ENCODE measurements at places on chromosomes 1 and 21.

- DNase-seq: no peak
Measured at GRCh38 chr1:104466068-104466467, 716.4 kb downstream of the AMY1C start.

DNA sequence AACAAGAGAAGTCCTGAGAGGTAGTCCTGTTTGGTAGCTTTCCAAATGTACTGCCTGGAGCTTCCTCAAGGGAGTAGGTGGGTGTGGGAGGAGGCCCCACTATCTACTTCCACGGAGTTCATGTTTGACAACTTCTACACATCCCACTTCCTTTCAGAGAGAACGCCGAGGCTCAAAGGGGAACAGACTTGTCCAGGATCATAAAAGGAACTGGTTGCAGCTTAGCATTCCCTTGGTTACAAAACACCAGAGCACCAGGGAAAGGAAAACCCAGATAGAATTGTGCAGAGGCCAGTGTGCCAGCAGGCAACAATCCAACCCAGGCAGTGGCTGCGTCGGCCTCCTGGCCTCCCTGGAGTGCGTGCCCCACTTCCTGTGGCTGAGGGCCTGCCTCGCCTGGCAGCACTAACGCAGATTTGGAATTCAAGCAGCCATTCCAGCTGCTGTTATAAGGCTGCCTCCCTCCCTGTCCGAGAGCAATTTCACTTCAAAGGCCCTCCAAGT lies 4.2 kb upstream of the RAP1GAP start:
- no peak for DNase-seq

GRCh38 chr1:238248356-238248755 lies 357.6 kb upstream of the ZP4 start:
- DNase-seq: no peak

DNA sequence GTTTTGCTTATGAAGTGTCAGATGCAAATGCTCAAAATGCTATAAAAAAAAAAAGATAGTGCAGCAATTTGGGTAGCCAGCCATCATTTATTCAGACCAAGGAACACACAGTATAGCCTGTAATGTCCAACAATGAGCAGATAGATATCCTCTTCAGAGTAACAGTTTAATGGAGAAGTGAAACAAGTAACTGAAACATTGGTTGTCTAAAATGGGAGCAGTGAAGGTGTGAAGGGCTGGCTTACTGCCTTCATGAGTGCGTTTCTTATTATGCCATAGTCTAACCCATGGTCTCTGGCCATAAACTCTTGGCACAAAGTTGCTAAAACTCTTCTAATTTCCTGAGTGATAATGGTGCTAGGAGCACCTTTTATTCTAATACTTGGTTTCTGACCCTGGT lies 11.4 kb downstream of the RGS5 start:
- no peak for DNase-seq

- no peak for DNase-seq
Measured at GRCh38 chr1:246170574-246171261, 336.4 kb downstream of the SMYD3 start.

DNA sequence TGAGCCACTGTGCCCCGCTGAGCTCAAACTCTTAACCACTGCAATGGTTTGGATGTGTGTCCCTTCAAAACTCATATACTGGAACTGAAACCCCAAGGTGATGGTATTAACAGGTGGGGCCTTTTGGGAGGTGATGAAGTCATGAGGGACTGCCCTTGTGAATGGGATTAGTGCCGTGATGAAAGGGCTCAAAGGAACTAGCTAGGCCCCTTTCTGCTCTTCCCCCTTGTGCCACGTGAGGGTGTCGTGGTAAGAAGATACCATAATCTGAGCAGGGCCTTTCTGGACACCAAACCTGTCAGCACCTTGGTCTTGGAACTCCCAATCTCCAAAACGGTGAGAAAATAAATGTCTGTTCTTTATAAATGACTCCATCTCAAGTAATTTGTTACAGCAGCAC lies 45.5 kb upstream of the SPOCD1 start:
- DNase-seq: no peak

DNA sequence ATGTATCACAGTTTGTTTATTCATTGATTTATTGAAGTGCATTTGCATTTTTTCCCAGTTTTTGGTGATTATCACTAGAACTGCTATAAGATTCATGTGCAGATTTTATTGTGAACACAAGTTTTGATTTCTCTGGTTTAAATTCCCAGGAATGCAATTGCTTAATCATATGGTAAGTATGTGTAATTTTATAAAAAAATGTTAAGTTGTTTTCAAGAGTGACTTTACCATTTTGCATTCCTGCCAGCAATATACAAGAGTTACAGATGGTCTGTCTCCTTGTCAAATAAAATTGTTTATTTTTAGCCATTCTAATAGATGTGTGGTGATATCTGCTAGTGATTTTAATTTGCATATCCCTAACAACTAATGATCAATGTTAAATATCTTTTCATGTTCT lies 127.3 kb upstream of the APP start:
- no peak for DNase-seq

DNA sequence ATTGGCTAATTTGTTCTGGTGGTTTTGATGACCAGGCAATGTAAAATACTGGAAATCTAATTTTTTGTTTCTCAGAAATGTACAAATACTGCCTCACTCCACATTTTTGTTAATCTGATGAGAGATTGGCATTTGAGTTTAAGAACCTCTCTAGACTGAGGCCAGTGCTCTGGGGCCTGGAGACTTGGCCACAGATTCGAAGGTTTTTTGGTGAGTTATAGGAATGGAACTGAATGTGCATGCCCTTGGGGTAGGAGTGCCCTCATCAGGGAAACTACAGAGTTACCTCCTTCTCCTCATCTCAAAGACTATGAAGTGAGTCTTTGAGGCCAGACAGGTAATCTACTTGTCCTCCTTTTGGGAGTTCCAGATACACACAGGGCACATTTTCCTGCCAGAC lies 347.9 kb downstream of the LTN1 start:
- DNase-seq: no peak

GRCh38 chr21:30243691-30244090 lies 27.8 kb upstream of the CLDN8 start:
- DNase-seq: no peak

DNA sequence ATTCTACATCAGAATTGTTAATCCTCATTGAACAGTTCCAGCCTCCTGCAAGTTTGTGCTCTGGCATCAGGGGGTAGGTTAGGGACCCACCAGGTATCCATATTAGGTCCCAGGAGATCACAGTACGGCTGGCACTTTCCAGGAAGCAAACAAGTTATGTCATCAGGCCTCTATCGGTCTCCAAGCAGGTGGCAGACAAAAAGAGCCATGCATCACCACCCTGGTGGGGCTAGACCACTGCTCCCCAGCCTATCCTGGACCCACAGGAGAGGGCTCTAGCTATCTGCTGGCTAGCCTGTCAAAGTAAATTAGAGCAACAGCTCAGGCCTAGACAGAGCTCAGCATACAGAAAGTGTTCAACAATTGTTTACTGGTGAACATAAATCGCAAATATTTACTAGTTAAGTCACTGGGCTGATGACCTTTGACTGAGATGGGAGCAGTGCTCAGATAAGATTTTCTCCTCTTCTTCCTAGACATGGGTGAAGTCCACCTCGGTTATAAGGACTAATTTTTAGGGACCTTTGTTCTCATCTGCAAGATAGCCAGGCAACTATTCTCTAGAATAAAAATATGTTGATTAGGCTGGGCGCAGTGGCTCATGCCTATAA lies 6.4 kb downstream of the NUAK2 start:
- DNase-seq: no peak

- no peak for DNase-seq
Measured at GRCh38 chr1:59939393-59939792, 12.8 kb upstream of the CYP2J2 start.

DNA sequence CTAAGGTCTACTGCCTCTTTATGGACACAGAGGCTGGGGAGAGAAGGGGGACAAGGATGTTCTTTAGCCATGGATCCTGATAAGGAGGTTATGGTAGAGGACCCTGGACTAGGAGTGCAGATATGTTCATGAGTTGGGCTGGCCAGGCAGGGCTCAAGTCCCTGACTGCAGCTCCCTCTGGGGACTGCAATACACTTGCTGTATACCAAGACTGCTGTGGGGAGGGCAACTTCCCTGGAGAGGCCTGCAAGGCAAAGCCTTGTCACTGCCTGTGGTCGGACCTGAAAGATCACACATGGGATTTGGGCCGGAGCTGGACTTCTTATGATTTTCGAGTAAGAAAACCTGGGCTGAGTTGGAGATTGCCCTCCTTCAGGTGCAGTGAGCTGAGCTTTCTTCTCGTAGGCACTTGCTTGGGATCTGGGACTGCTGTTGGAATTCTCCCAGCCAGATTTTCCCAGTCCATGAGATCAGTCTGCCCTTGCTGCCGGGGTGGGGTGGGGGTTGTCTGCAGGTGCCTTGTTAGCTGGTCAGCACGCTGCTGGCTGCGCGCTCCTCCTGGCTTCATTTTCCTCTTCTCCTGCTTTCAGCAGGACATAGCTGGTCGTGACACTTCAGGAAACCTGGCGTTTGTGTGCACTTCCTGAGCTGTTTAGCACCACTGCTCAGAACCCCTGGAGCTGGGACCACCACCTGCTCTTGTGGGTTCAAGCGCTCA lies 49.0 kb upstream of the KCNJ6 start:
- no peak for DNase-seq
